ENCODE measurements at places on chromosomes 16 and 17. TPM values are rescaled to one million over a fixed set of nuclear protein-coding genes. Genes with fewer than 3 reads are reported as not detected.

- no peaks in the 10 kb centered on the region for H3K27me3 ChIP-seq
- H3K27ac ChIP-seq = no peak overlapping the region
- no peak overlapping the region for H3K4me3 ChIP-seq
- no peak for DNase-seq
Observed at GRCh38 chr17:82287013-82287867, 13.7 kb upstream of the CSNK1D start.

GRCh38 chr16:81259916-81260315, 21.4 kb downstream of the BCO1 start:
- no peak for DNase-seq
- H3K4me3 ChIP-seq = no peak overlapping the region
- H3K36me3 ChIP-seq = no peaks in the 10 kb centered on the region

DNA sequence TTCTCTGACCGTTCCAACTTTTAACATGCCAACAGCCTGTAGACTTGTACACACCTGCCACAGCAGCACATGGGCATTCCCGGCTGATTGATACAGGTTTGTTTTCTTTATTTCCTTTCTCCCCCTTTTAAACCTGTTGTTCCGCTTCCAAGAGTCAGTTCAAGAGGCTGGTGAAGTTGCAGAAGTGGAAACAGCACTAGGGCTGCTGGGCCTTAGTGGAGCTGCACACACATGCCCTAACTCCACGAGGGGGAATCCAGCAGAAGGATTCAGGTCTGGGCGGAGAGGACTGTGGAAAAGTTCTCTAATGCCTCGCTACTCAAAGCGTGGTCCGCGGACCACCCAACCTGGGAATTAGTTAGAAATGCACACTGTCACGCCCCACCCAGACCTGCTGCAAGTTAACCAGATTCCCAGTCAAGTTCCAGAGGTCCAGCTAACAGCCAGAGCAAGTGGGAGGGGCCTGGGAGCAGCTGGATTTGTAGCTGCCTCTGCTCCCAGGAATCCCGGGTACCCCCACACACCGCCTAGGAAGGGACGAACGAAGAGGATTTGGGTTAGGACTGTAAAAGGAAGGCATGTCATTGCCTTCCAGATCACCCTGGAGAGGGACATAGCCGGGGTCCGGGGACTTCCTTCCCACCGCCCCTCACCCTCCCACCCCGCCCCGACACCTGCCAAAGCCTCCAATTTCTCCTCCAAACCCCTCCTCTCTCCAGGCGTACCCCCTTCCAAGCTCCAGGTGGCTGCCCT, 542 bp downstream of the SLC39A11 start:
- DNase-seq = peak; percentile 75
- H3K36me3 ChIP-seq = peaks cover 8% of the 10 kb centered on the region
- no peaks in the 10 kb centered on the region for H3K4me1 ChIP-seq
- H3K27ac ChIP-seq = no peak overlapping the region

DNA sequence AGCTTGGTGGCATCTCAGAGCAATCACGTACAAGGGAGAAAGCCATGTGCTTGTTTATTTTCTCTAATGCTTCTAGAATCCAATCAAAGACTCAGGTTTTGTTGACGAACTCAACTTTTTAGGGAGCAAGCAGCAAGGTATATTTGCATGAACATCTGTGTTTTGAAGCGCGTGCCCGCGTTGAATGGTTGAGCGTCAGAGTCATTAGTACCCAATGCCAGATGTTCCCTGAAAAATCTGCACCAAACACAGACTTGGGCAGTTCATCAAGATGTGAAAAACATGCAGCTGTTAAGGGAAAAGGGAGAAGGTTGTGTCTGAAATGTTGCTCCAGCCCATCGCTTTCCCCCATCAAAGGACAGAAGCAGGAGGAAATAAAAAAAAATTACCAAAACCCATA, 170.4 kb downstream of the SNX29 start:
- H3K27ac ChIP-seq = peak overlapping the region; percentile 22
- no peaks in the 10 kb centered on the region for H3K4me1 ChIP-seq
- no peaks in the 10 kb centered on the region for H3K36me3 ChIP-seq
- DNase-seq = no peak
- H3K27me3 ChIP-seq = no peaks in the 10 kb centered on the region
- H3K4me3 ChIP-seq = no peak overlapping the region

GRCh38 chr17:77303620-77304019, 162.9 kb downstream of the SEC14L1 start:
- DNase-seq = no peak
- H3K27ac ChIP-seq = no peak overlapping the region
- H3K4me3 ChIP-seq = no peak overlapping the region
- H3K4me1 ChIP-seq = no peaks in the 10 kb centered on the region
- peaks cover 3% of the 10 kb centered on the region for H3K36me3 ChIP-seq

- H3K27ac ChIP-seq = no peak overlapping the region
- no peaks in the 10 kb centered on the region for H3K36me3 ChIP-seq
- H3K27me3 ChIP-seq = no peaks in the 10 kb centered on the region
- no peak for DNase-seq
Observed at GRCh38 chr17:15086776-15087295, 178.3 kb downstream of the PMP22 start.

DNA sequence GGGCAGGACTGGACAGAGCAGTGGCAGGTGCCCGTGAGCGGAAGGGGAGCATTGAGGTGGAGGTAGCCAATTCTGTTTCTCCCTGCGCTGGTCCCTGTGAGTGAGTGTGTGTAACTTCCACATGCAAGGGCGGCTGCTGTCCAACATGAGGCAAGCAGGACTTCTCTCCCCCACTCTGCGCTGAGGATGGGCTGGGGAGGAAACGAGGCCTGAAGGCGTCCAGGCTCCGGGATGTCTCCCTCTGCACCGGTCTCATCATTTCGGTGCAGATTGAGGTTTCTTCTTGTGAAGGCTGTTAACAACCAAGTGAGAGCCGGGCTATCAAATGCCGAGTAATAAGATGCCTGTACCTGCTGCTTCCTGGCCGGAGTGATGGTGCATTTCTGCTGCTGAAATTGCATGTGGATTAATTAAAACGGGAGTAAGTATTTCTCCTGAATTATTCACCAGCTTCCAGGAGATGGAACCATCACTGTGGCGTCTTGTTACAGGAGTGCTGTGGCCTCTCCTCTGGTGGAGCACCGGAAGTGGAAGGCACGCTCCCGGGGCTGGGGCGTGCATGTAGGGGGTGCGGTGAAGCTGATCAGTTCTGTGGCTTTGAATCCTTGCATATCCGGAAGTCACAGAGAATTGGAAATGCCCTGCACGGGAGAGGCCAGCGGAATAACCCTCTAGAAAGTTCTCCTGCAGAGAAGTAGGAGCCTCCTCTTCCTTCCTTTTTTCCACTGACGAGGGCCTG, 41.7 kb upstream of the MGAT5B start:
- no peaks in the 10 kb centered on the region for H3K36me3 ChIP-seq
- no peak for DNase-seq
- H3K4me1 ChIP-seq = no peaks in the 10 kb centered on the region
- no peak overlapping the region for H3K27ac ChIP-seq

CCDC200 gene
- not detected for total RNA-seq

RECQL5 gene
- total RNA-seq = 40.1 TPM

NKD1 gene
- total RNA-seq = 1.9 TPM

ABCA8 gene
- not detected for total RNA-seq

CDC27 gene
- total RNA-seq = 71.9 TPM

All from H9 (cell line).